ENCODE measurements at places on chromosomes 6 and 20. TPM values are rescaled to one million over a fixed set of nuclear protein-coding genes. Genes with fewer than 3 reads are reported as not detected.

Gene HEY2
- total RNA-seq, result not detected

Gene TFAP2A
- total RNA-seq, result not detected

Gene RAB44
- 0.05 TPM for total RNA-seq

Gene TMEM217
- total RNA-seq, result 2.2 TPM

Gene BPI
- total RNA-seq, result not detected

Gene SEMG1
- not detected for total RNA-seq

Gene TFAP2D
- not detected for total RNA-seq

Gene THBD
- total RNA-seq, result not detected

Gene PRND
- total RNA-seq, result not detected

DNA sequence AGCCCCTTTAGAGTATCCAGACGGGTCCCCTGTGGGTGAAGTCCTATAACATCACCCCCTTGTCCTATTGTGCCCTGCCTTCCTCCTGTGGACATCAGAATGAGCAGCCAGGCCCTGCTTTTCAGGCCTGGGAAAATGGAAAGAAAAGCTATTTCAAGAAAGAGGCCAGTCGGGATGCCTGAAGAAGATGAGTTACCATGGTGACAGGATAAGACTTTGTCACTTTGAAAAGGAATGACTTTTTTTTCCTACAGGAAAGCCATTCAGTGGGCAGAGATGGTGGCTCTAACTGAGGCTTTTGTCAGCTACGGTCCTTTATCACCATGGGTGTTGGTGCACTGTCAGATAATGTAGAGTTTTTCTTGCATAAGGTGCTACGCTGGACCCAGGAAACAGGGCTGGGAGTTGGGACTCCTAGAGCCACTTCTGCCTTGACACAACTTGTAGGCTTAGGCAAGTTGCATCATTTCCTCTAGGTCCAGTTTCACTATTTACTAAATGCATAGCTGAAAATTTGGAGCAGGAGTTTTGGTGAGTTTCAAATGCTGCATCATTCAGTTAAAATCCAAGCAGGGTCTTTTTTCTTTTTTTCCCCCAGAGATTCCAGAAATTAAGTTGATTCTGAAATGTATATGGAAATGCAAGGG lies 293.6 kb upstream of the PRND start:
- H3K27ac ChIP-seq, result no peak overlapping the region
- no peak for DNase-seq
- no peaks in the 10 kb centered on the region for H3K4me1 ChIP-seq

DNA sequence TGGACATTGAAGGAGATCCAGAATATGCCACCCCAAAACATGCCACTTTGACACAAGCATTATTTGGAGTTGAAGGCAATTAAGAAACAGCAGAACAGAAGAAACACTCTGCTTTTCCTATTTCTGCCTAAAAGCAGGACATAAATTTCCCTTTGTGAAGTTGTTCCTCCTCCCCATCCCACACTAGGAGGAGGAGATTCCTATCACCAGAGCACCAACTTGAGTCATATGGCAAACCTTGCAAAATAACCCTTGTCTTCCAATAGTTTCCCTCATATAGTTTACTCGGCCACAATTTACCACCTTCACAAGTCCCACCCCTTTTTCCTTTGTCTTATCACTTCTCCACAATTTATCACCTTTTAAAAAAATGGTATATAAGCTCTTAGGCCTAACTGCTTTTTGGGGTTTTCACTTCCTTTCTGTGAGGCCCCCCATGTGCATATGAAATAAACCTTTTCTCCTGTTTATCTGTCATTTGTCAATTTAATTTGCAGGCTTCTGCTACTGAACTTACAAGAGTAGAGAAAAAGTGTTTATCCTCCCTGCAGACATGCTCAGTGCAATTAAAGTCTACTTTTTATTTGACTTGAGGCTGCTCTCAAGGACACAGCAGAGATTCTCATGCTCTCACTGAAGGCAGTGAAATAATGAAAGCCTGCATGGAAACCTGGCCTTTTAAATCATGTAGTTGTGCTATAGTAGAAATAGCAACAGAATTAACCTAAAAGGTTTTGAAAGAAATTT lies 2.8 kb upstream of the RAB23 start:
- H3K27ac ChIP-seq, result no peak overlapping the region
- H3K36me3 ChIP-seq, result peaks cover 1% of the 10 kb centered on the region
- no peak for DNase-seq
- peaks cover 16% of the 10 kb centered on the region for H3K27me3 ChIP-seq

DNA sequence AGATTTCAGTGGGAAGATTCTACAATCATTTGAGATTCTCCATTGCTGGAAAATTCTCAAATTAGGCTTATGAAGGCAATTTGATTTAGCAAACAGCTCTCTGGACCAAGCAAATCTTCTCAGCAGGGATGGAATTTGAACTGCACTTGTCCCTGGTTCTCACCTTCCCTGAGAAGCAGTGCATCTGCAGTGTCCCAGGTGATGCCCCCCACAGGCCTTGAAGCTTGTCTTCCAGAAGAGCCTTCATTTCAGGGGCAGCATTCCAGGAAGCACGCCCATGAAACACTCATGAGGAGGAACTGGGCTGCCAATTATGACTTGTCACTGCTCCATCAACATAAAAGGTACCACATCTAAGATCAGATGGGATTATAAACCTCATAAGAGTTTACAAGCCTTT lies 82.8 kb upstream of the HDAC2 start:
- H3K27ac ChIP-seq, result no peak overlapping the region
- H3K36me3 ChIP-seq, result no peaks in the 10 kb centered on the region
- no peaks in the 10 kb centered on the region for H3K27me3 ChIP-seq
- no peak for DNase-seq
- no peak overlapping the region for H3K4me3 ChIP-seq
- H3K4me1 ChIP-seq, result no peaks in the 10 kb centered on the region

- DNase-seq, result no peak
- H3K27me3 ChIP-seq, result peaks cover 16% of the 10 kb centered on the region
- no peaks in the 10 kb centered on the region for H3K4me1 ChIP-seq
- no peak overlapping the region for H3K27ac ChIP-seq
- no peaks in the 10 kb centered on the region for H3K36me3 ChIP-seq
- H3K4me3 ChIP-seq, result no peak overlapping the region
Observed at GRCh38 chr6:122620428-122620827, 10.2 kb downstream of the PKIB start.

GRCh38 chr6:158387036-158387435 lies 74.8 kb downstream of the TULP4 start:
- peaks cover 4% of the 10 kb centered on the region for H3K36me3 ChIP-seq
- H3K27ac ChIP-seq, result no peak overlapping the region
- no peaks in the 10 kb centered on the region for H3K4me1 ChIP-seq
- H3K27me3 ChIP-seq, result no peaks in the 10 kb centered on the region
- no peak overlapping the region for H3K4me3 ChIP-seq
- DNase-seq, result no peak

DNA sequence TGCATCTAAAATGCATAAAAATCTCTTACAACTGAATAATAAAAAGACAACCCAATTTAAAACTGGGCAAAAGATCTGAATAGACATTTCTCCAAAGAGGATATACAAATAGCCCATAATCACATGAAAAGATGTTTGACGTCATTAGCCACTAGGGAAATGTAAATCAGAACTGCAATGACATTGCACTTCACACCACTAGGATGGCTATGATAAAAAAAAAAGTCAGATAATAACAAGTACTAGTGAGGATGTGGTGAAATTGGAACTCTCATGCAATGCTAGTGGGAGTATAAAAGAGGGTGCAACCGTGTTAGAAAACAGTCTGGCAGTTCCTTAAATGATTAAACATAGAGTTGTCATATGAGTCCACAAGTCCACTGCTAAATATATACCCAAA lies 24.3 kb upstream of the TBX18 start:
- no peak overlapping the region for H3K27ac ChIP-seq
- no peaks in the 10 kb centered on the region for H3K36me3 ChIP-seq
- H3K27me3 ChIP-seq, result no peaks in the 10 kb centered on the region
- H3K4me3 ChIP-seq, result no peak overlapping the region

DNA sequence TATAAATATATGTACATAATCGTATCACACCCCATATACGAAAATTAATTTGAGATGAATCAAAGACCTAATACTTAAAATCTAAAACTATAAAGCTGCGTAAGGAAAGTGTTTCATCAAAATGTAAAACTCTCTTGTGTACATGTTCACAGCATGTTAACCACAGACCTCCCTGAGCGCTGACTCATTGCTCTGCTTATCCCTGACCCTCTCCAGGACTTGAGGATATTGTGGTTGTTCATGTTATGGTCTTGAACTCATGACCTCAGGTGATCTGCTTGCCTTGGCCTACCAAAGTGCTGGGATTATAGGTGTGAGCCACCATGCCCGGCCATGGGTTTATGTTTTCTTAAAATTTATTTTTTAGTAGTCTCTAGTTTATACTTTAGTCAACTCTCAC lies 14.2 kb downstream of the FAM83B start:
- H3K27ac ChIP-seq, result no peak overlapping the region
- DNase-seq, result no peak
- H3K36me3 ChIP-seq, result no peaks in the 10 kb centered on the region
- H3K4me1 ChIP-seq, result no peaks in the 10 kb centered on the region
- no peaks in the 10 kb centered on the region for H3K27me3 ChIP-seq

GRCh38 chr6:108801366-108801765 lies 46.9 kb upstream of the ARMC2 start:
- no peaks in the 10 kb centered on the region for H3K27me3 ChIP-seq
- DNase-seq, result no peak
- H3K4me3 ChIP-seq, result no peak overlapping the region

DNA sequence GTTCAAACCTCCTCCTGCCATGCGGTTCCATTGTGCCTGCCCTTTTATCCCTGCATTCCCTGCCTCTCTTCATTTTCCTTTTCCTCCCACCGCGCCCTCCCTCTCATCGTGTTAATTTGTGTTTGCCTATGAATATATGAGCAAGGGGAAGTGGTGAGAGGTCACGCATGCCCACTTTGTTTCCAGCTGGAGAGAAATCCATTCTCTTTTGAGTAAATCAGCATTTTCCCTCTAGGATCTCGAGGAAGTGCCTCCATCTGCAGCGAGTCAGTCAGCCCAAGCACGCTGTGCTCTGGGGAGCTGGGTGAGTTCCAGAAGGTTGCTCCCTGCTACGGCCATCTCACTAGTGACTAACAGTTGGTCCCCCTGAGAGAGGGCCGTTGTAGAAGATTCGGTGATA lies 42.9 kb downstream of the CDH26 start:
- H3K27me3 ChIP-seq, result no peaks in the 10 kb centered on the region
- no peaks in the 10 kb centered on the region for H3K4me1 ChIP-seq

- H3K36me3 ChIP-seq, result no peaks in the 10 kb centered on the region
- DNase-seq, result no peak
- H3K4me1 ChIP-seq, result no peaks in the 10 kb centered on the region
- no peak overlapping the region for H3K27ac ChIP-seq
- H3K27me3 ChIP-seq, result no peaks in the 10 kb centered on the region
- no peak overlapping the region for H3K4me3 ChIP-seq
Observed at GRCh38 chr6:64811119-64811518, 895.9 kb downstream of the EYS start.

Measured in activated CD4-positive, alpha-beta memory T cell treated with anti-CD3 and anti-CD28 coated beads for 36 hours (primary cell).